Activated T-cell treated with anti-CD3 and anti-CD28 coated beads, Interleukin-2, amount 50 U/mL, for 72 hours (primary cell): ENCODE measurements at places on chromosomes 4 and X. TPM values are rescaled to one million over a fixed set of nuclear protein-coding genes. Genes with fewer than 3 reads are reported as not detected.

Gene BEX1
- total RNA-seq, result 0.39 TPM

- DNase-seq, result no peak
Measured at GRCh38 chr4:167973513-167973912, 118.8 kb upstream of the ANXA10 start.

- no peak for DNase-seq
Measured at GRCh38 chr4:175435381-175435783, 376.7 kb downstream of the GPM6A start.

DNA sequence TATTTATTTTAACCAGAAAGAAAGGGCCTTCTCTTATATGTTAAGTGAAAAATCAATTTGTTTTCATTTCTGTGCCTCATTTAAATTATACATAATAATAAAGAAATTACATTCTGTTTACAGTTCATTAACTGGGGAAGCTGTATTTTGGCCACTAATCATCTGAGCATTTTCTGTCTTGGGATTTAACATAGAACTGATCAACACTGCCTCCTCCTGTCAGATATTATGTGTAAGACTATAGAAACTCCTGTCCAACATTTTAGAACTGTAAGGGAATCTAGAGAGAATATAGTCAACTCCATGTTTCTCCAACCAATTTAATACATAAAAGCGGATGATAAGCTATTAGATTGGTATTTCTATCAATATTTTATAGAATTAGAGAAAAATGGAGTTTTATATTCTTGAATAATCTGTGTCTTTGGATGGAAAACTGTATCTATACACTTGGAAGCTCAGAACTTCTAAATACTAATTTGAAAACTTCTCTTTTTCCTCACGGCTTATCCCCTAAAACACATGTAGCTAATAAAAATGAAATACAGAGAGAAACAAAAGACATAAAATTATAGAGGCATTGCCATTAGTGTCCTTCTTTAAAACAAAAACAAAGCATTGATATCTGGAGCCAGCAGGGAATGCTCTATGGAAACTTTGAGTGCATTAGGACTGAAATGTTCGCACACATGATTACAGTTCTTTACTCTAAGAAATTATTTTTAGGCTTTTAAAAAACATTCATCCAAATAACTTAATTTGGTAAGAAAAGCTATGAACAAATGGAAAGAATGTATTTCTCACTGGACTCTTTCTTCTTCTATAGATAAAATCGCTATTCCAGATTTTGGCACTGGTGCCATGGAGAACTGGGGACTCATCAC lies 33.1 kb downstream of the ENPEP start:
- DNase-seq, result no peak

DNA sequence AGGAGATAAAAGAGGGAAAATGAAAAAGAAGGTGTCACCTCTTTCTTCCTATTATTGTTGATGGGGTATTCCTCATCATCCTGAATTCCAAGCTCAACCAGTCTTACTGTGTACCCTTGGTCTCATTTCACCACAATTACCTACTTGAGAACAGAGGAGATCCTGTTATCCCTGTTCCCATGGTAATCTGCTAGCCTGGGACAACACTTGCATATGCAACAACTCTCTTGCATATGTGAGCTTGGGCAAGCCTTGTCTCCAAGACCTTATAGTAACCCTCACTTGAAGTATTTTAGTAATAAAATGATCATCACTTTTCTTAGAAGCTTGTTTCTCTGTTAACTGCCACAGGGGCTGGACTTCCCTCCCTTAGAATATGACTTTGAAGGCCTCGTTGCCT lies 253.7 kb downstream of the NAP1L3 start:
- no peak for DNase-seq

- DNase-seq, result no peak
Measured at GRCh38 chrX:112759966-112760365, 80.2 kb upstream of the LHFPL1 start.
